Iris pigment epithelial cell (primary cell): ENCODE measurements at places on chromosomes 12 and 14.
A peak's percentile ranks its signal among the peaks of the same experiment; 100 is the strongest.

GRCh38 chr14:30673071-30673470 lies 51.0 kb downstream of the SCFD1 start:
- peak; percentile 53 for DNase-seq

- DNase-seq: no peak
Observed at GRCh38 chr12:27534060-27534764, 10.2 kb downstream of the PPFIBP1 start.

GRCh38 chr14:66041582-66041981 lies 444.6 kb upstream of the CCDC196 start:
- DNase-seq: no peak

- no peak for DNase-seq
Observed at GRCh38 chr12:13114251-13115052, 11.0 kb upstream of the GSG1 start.

GRCh38 chr14:74859757-74860552 lies 16.0 kb downstream of the PROX2 start:
- no peak for DNase-seq

- peak; percentile 58 for DNase-seq
Observed at GRCh38 chr14:20501346-20501745, 4.0 kb upstream of the RNASE10 start.

DNA sequence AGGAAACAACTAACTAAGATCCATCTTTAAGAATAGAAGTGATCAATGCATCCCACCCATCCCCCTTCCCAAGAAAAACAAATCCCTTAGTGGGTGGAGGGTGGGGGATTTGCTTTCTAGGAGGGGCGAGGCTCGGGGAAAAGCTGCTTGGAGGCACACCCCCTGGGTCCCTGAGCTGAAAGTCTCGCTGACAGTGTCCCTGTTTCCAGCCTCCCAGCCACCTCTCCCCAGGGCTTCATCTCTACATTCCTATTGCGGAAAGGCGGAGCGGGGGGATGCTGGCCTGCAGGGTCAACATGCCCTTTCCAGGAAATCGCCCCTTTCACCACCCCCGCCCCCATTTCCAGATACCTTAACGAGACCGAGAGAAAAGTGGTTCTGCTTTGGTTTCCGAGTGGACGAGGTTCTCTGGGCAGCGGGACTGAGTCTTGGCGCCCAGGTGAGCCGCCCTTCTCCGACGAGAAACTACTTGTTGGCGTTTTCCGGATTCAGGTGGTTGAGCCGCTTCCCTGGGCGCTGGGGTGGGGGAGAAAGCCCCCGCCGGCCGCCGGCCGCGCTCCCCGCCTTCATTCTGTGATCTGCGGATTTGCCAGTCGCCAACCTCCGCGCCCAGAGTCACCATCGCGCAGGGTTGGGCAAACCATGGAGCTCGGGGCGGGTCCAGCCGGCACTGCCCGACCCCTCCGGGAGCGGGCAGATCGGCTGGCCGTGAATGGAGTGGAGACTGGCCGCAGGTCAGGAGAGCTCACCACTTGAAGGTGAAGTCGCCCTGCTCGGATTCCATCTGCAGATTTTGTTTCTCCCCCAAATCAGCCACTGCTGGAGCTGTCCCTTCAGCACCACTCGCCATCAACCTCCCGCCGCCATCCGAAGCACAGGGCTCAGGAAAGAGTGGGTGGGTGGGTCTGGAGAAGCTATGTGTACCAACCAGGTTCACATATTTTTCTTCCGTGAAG lies 505 bp downstream of the KCNC2 start:
- peak; percentile 31 for DNase-seq

- no peak for DNase-seq
Observed at GRCh38 chr12:14678547-14679150, 17.8 kb downstream of the GUCY2C start.

DNA sequence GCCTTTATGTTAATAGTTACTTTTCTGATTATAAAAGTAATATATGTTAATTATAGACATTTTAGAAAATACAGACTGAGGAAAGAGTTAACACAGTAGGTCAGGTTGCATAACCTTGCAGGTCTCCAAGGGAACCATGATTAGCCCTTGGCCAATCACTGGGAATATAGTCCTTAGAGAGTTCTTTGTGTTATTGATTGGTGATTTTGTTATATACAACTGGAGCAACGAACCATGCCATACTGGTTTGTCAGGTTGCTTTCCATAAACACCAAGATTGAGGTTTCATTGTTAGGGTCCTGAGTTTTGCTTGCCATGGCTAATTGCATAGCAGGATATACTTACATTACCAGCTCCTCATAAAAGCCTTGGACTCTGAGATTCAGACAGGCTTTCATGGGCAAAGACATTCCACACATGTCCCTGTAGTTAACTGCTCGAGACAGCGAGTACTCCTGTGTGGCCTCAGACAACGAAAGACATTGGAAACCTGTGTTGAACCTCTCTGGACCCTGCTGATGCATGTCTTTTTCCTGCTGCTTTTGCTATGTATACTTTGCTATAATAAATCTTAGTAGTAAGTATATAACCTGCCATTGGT lies 33.7 kb downstream of the MAPK1IP1L start:
- no peak for DNase-seq

DNA sequence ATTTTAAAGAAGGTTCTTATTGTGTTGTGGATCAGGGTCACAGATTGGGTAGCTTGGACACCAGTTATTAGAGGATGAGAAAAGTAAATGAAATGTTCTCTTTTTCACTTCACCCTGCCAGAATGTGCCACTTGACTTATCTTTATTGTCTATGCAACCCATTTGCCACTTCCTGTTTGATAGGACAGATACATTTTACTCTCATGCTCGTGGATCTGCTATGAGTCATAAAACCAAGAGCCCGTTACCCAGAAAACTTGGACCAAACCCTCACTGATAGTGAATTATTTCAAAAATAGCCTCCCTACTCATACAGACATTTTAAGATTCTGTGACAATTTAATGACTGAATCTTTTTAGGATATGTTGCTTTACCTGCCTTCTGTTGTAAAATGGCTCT lies 1.8 kb downstream of the ISCA2 start:
- peak; percentile 35 for DNase-seq

- peak; percentile 78 for DNase-seq
Observed at GRCh38 chr12:68617160-68617926, 6.6 kb downstream of the RAP1B start.

DNA sequence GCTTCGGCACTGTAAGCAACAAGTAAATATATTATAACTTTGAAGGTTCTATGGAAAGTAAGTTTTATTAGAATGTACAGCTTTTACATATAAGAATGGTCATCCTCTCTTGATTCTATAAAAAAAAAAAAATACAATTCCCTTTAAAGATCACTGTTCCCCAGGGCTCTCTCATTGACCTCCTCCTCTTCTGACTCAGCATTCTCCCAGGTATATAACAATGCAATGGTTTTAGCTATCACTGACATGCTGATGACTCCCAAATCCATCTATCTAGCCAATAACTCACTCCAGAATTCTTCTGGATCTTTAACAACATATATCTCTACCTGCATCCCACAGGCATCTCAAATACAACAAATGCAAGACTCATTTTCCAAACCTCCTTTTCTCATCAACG lies 62.7 kb downstream of the EEA1 start:
- no peak for DNase-seq

GRCh38 chr12:18343708-18344107 lies 82.4 kb downstream of the PIK3C2G start:
- no peak for DNase-seq

DNA sequence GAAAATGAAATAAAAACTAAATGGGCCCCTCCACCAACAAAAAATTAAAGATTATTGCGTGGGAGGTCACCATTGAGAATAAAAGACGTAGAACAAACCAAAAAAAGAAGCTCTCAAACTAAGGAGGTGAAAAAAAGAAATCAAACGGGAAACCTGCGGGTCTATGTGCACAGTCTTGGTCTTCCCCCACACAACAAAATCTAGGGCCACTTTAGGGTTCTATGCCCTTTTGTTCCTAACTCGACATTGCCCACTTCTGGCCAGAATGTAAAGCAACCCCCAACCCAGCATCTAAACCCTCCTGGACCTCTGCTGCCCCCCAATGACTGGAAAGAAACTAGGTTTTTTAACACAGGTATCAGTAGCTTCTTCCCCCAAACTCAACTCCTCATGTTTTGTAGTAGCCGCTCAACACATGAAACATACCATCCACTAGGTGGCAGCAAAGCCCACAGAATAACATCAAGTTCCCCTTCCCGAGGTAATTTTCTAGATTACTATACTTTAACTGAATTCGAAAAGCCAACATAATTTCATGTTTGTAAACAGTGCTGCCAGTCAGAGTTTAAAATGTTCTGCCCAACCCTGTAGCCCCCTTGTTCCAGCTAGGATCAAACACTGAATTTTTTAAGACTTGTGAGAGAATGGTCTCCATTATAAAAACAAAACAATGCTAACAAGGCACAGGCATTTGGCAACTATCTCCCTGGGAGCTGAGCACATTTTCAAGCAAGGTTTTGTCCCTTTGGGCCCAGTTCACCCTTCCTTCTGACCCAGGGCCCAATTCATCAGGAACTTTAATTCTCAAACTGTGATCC lies 18.7 kb downstream of the DAD1 start:
- peak; percentile 78 for DNase-seq

DNA sequence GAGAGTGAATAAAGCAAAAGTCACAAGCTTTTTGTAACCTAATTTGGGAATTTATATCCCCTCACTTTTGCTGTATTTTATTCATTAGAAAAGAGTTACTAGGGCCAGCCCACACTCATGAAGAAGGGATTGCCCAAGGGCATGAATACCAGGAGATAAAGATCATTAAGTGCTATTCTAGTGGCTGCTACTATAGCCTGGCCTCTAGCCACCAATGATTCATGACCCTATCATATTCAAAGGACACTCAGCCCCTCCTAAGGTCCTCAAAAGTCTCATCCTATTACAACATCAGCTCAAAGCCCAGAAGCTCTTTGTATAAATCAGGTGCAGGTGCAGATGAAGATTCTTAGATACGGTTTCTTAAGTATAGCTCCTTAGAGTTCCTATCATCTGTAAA lies 518.1 kb downstream of the TRHDE start:
- peak; percentile 1 for DNase-seq

DNA sequence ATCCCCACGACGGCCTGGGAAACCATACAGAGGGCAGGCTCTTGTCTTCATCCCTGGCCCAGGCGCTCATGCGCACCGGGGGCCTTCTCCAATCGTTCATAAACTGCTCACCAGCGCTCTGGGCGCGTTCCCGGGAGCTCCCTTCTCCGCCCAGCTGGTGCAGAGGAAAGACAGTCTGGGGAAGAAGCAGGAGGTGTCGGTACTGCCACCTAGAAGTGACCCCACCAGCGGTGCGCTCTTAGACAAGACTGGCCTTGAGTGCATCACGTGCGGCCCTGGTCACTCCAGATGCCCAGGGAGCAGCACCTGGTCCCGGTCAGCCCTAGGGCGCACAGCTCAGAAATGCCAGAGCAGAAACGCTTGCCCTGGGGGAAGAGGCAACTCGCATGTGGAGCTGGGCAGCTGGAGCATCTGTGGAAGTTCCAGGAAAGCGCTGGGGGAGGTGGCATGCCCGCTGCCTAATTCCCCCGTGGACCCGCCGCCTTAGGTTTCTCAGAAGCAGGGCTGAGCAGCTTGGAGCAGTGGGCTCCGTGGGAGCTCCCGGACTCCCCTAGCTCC lies 2.5 kb downstream of the GSC start:
- DNase-seq: no peak

DNA sequence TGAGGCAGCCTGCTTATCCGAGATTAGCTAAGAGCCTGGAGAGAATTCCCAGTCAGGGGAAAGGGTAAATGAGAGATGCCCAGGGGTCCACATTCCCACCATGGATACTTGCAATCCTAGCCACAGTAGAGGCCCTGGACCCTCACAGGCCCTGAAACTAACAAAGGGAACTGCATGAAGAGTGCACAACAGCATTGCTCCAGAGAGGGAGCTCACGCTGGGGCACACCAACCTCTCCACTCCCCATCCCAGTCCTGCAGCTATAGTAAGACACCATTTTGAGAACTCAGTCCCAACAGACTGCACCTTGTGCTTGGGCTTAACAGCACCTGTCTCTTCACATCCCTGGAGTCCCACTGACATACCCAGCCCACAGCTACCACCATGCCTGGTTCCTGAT lies 30.5 kb downstream of the CEP83 start:
- no peak for DNase-seq

- DNase-seq: no peak
Observed at GRCh38 chr14:52329678-52330369, 15.7 kb downstream of the PTGER2 start.

- DNase-seq: peak; percentile 90
Observed at GRCh38 chr12:27619308-27619707, 76.9 kb upstream of the REP15 start.
